ENCODE measurements at places on chromosomes 3 and 15.

DNA sequence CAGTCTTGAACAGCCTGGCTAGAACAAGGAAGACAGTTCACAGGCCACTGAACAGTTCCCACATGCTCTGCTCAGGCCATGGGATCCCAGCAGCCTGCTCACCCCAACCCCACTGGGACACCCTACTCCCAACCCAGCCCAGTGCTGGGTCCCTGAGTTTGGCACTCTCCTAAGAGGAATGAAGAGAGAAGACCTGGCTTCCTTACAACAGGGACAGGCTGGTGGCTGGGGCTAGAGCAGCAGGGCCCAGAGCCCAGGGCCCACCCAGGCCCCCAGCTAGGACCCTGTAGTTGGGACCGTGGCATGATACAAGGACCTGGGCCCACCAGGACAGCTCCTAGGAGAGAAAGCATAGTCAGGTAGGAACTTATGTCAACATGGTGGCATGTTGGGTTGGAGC, 43.4 kb downstream of the SEMA3G start:
- no peak for DNase-seq

DNA sequence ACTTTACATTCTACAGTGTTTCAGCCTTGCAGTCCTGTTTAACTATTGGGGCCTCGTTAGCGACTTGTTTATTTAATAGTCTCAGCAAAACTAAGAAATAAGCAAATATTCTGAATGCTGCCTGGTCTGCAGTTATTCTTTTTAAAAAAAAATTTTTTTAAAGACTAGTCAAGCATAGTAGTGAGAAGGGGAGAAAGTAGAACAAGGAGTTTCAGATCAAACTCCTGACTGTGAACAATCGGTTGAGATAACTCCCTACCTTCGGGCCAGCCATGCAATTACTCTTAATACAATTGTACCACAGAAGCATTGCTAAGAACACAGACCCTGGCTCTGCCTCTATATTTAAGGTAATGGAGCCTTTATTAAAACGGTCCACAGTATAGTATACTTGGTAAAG, 5.8 kb upstream of the DUT start:
- no peak for DNase-seq

GRCh38 chr3:124033360-124034015, 41.6 kb upstream of the ROPN1 start:
- DNase-seq: no peak

DNA sequence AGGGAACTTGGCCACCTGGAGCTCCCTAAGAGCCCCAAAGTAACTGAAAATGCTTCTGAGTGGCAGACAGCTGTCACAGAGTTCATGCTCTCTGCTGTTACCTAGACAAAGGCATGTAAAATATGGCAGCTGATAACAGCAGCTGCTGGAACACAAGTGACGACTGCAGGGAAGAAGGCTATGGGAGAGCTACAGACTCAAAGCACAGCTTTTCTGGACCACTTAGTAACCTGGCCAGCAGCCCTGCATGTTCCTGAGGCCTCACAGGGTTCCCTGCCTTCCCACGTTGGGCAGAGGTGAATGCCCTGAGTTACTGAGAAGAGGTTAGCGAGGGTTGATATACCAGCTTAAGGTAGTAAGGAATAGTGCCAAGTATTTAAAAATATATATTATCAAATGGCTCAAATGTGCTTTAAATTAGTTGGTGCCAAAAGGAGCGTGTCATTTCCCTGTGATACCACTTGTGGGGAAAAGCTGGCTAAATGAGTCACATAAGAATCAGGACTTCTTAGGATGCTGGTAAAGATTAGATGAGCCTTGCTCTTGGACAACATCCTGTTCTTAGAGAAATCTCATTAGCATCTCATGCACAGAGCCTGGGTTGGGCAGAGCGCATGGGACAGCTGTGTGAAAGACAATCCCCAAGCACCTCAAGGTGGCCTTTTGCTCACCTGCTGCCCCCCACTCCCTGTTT, 76.4 kb upstream of the SCN5A start:
- DNase-seq: no peak

DNA sequence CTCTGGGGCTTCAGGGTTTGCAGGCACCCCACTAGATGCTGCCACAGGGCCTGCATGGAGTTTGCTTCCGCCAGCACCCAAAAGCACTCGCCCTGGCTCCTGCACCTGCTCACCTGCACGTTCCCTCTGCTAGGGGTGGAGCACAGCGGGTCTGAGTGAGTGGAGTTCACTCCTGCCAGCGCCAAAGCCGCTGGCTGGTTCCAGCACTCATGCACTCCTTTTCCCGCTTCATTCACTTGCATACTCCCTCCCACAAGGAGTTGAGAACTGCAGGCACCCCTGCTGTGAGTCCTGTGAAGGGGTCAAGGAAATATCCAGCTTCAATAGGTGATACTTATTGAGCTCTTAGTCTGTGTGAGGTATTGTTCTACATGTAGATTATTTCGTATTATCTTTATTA, 537.5 kb downstream of the NR2F2 start:
- no peak for DNase-seq

- DNase-seq: no peak
Measured at GRCh38 chr3:123899300-123899865, 15.3 kb upstream of the MYLK start.

GRCh38 chr15:40081691-40082194, 26.9 kb downstream of the BMF start:
- DNase-seq: no peak

DNA sequence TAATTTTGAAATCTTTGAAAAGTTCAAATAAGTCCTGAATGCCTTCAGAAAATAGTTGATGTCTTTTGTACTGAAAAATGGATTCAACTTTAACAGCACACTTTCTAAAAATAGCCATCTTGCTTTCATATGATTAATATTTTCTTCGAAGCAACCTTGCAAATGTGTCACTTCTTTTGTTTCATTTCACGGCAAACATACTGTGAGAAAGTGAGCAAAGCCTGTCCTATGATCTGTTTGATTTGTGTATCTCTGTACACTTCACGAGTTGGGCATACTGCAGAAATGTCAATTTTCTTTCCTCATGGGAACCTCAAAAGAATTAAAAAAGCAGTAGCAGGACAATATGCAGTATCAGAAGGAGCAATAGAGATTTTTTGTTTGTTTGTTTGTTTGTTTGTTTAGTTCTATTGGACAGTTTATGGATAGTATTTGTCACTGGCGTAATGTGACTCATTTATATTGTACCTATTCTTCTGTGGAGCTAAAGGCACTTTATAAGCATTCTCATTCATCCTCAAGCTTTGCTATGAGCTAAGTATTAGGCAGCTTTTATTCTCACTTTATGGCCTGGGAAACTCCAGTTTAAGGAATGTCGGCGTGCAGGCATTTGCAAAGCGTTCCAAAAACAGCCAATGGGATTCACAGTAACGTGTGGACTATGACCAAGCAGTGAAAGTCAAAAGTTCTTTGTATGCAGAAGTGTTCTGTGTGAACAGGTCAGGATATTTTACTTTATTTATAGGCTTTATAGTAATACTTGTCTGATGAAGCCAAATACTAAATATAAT, 572.0 kb downstream of the NAALADL2 start:
- DNase-seq: no peak

GRCh38 chr15:71115567-71116351, 488 bp downstream of the THSD4 start:
- DNase-seq: no peak

DNA sequence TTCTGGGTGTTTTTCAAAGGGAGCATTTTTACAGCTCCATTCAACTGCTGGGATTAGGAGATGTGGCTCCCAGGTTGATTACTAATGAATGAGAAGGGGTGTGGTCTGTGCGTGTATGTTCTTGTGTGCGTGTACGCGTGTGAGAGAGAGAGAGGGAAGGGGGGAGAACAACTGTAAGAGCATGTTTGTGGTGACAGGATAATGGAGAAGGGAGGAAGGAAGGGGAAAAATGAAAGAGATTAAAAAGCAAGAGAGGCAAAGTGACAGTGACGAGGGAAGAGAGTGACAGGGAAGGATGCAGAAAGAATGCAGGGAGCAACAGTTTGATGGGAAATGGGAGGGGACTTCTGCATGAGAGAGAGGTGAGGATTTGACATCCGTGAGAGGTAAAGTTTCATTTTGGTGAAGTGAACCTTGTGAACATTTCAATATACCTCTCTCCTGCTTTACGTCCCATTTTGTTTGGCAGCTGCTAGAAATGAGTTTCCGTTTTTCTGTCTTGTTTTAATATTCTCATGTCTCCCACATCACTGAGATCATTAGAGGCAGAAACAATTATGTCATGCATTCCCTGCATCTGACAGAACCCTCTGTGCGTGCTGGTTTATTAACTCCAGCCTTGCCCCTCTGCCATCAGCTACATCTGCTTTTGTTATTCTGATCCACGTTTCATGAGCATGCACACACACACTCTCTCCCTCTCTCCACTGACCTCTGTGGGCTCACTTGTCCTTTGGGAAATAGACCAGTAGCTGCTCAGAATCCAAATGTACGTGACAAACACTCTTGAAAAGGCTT, 161.6 kb downstream of the GAP43 start:
- DNase-seq: no peak

DNA sequence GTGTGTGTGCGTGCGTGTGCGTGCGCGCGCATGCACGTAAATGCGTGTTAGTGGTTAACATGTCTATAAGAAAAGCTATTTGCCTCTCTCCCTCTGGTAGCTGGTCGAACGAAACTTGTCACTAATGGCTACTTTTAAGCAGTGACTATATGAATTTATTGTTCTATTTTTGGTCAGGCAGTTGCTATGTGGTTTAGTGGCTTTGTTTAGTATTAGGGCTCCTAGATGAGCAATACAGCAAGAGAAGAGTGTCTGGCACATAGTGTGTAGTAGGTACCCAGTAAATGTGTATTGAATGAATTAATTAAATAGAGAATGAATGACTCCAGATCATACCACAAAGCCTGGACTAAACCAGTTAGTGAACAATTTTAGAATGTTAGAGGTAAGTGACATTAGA, 171.6 kb downstream of the PPM1L start:
- DNase-seq: no peak

Data from dermis microvascular lymphatic vessel endothelial cell (primary cell).